A549 treated with Mapracorat at 1 μM for 4 hours (cell line): ENCODE measurements at places on chromosomes 5 and 9. TPM values are rescaled to one million over a fixed set of nuclear protein-coding genes. Genes with fewer than 3 reads are reported as not detected.

EDIL3 gene
- 0.13 to 0.38 TPM (median 0.21 TPM) in 5 replicates for total RNA-seq

PAM gene
- 20.1 to 27.5 TPM (median 22.8 TPM) in 5 replicates for total RNA-seq

TAF11L5 gene
- not detected in 5 replicates for total RNA-seq

MPDZ gene
- total RNA-seq, result 10.0 to 12.5 TPM (median 12.2 TPM) in 5 replicates

HAVCR1 gene
- 28.4 to 34.3 TPM (median 32.1 TPM) in 5 replicates for total RNA-seq

CSF1R gene
- 0.10 to 0.20 TPM (median 0.18 TPM) in 5 replicates for total RNA-seq

TLX3 gene
- not detected in 5 replicates for total RNA-seq

GHR gene
- 0.03 to 0.07 TPM (median 0.06 TPM) in 3 of 5 replicates, not detected in the others for total RNA-seq

CD74 gene
- total RNA-seq, result not detected in 5 replicates

HRH2 gene
- total RNA-seq, result 0.38 to 0.70 TPM (median 0.53 TPM) in 5 replicates

ANKRD55 gene
- 0.06 TPM in 1 of 5 replicates, not detected in the others for total RNA-seq

PCDHA7 gene
- 0.09 to 0.15 TPM (median 0.12 TPM) in 4 of 5 replicates, not detected in the other for total RNA-seq

ADCY2 gene
- not detected in 5 replicates for total RNA-seq

CSF2 gene
- 0.24 to 0.69 TPM (median 0.36 TPM) in 5 replicates for total RNA-seq

KCNT1 gene
- 0.03 to 0.05 TPM in 2 of 5 replicates, not detected in the others for total RNA-seq

EHMT1 gene
- total RNA-seq, result 37.5 to 49.7 TPM (median 43.3 TPM) in 5 replicates

NRG2 gene
- total RNA-seq, result 1.6 to 2.4 TPM (median 2.0 TPM) in 5 replicates

UBE2D2 gene
- total RNA-seq, result 124 to 183 TPM (median 163 TPM) in 5 replicates

FOXD1 gene
- total RNA-seq, result 12.2 to 20.7 TPM (median 19.0 TPM) in 5 replicates

FCN1 gene
- not detected in 5 replicates for total RNA-seq

FAM151B gene
- total RNA-seq, result 1.1 to 2.3 TPM (median 1.5 TPM) in 5 replicates

RNF208 gene
- total RNA-seq, result 1.1 to 2.1 TPM (median 1.8 TPM) in 5 replicates
